ENCODE measurements at places on chromosomes 13 and 19. TPM values are rescaled to one million over a fixed set of nuclear protein-coding genes. Genes with fewer than 3 reads are reported as not detected.

GRCh38 chr19:47626238-47626637 lies 17.3 kb downstream of the BICRA start:
- no peak for DNase-seq

DNA sequence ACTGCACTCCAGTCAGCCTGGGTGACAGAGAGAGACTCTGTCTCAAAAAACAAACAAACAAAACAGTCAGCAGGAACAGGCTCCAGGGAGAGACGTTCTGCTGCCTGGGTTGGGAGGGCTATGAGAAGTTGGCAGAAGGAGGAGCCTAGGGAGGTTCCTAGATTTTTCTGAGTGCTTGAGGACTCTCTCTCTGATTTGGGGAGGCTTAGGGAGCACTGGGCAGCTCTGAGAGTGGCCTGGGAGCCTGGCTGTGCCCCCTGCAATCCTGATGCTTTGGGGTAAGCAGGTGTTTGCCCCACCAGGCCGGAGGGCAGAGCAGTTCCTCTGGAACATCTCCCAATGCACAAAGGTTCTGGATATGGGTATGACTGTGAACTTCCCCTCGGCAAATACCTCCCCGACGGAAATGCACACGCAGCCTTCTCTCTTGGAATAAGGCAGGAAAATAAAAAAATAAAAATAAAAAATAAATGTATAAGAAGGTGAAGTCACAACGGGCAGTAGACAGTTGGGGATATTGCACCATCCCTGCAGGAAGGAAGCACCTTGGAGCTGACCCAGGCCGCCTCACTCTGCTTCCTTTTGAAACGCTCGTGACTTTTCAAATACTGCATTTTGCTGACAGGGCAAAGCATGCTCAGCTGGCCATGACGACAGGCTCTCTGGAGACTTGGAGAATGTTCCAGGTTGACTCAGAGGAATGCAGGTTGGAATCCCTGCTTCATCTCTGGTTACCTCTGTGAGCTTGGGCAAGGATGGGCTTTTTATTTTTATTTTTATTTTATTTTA lies 26.5 kb upstream of the HOMER3 start:
- no peak for DNase-seq

Gene ZNF579
- total RNA-seq: 23.1 TPM

GRCh38 chr19:18514800-18515682 lies 6.8 kb downstream of the ELL start:
- DNase-seq: peak; percentile 81

Gene DHDH
- 0.10 TPM for total RNA-seq

DNA sequence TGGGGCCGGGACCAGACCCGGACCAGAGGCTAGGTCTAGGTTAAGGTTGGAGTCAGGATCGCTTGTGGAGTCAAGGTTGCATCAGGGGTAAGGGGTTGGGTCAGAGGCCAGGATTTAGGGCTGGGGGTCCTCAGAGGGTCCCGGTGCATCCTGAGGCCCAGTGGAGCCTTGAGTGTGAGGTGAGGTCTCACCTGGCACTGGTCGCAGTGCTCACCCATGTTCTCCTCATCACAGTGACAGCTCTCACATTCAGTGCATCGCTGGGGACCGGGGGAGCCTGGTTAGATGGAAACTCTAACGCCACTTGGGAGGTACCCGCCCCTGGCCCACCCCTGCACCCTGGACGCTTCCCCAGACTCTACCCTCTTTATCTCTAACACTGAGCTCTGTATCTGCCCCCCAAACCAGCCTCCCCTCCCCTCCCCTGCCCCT lies 3.1 kb downstream of the HRC start:
- no peak for DNase-seq

Gene RNF225
- total RNA-seq: 0.99 TPM

- DNase-seq: peak; percentile 25
These were observed 16.0 kb upstream of the SEMA6B start for GRCh38 chr19:4575267-4576015.

- DNase-seq: no peak
These were observed 76.3 kb upstream of the GPR183 start for GRCh38 chr13:99383511-99383921.

GRCh38 chr19:6779206-6779605 lies 6.7 kb downstream of the VAV1 start:
- DNase-seq: no peak

GRCh38 chr19:3176715-3177501 lies 1.7 kb upstream of the S1PR4 start:
- DNase-seq: peak; percentile 11

DNA sequence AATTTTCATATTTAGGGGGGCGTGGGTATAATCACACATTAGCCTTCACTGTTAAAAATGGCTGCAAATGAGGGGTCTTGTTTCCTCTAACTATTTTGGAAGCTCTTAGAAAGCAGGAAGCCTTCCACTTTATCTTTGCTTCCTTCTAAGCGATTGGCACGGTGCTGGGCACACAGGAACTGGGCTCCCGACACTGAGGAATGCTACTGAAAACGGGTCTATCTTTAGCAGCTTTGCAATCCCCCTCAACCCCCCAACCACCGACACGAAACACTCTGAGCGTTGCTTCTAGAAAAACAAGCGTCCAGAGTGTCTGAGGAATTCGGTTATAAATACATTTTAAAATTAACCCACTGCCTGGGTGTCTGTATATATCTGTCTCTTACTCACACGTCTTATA lies 143.6 kb downstream of the CACNA1A start:
- DNase-seq: no peak

Gene GRK1
- total RNA-seq: not detected

Gene UBE2L5
- not detected for total RNA-seq

GRCh38 chr13:102609696-102610095 lies 12.9 kb downstream of the TPP2 start:
- DNase-seq: no peak

DNA sequence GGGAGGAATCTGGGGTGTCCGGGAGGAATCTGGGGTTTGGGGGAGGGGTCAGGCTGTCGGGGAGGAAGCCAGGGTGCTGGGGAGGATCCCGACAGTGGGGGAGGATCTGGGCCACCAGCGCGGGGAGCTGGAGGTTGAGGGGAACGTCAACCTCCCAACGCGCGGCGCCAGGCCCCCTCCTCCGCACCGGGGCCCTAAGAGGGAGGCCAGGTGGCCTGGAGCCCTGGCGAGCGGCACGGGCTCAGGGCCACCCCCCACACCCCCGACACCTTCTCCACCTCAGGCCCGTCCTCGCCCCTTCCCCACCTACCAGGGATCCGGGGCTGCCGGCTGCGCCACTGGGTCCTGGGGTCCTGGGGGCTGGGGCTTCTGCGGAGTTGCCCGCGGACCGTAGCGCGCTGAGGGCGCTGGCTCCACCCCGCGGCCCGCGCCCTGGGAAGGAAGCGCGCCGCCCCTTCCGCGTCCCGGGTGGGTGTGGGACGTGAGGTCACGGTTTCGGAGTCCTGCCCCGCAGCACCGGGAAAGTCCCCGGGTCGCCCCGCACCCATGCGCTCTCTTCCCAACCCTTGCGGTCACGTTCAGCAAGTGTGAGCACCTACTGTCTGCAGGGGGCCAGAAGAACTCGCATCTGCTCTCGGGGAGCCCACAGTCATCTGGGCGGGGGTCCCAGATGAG lies at the start of gene TICAM1:
TICAM1 (minus strand) TSS at position 409 of the 675 bp plus-strand sequence. CDS start 13,335 bp downstream, outside the sequence.
- peak; percentile 41 for DNase-seq

DNA sequence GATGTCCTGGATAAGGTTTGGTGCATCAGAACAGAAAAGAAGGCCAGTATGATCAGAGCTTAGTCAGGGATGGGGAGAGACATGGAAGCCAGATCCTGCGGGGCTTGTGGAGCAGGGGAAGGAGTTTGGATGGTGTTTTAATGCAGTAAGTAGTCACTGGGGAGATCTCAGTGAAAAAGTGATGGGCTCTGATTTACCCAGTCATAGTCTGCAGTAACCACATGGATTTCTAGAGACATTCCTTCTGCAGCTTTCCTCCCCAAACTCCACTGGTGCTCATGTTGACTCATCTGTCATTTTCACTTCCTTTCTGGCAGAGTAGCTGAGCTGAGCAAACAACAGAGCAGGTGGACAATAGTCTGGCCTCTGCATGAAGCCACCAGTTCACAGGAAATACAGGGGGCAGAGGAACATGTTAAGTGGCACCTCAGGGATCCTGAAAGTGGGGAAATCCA lies 144.1 kb downstream of the DPF1 start:
- peak; percentile 70 for DNase-seq

GRCh38 chr13:22648320-22648801 lies 532.4 kb upstream of the SGCG start:
- DNase-seq: no peak

GRCh38 chr13:44605275-44605674 lies 29.1 kb upstream of the TSC22D1 start:
- DNase-seq: no peak

Gene ZNF284
- 0.63 TPM for total RNA-seq

Gene PRSS57
- not detected for total RNA-seq

Gene ZIC2
- total RNA-seq: 0.16 TPM

- DNase-seq: no peak
These were observed 19.4 kb upstream of the ADGRE5 start for GRCh38 chr19:14361824-14362223.

DNA sequence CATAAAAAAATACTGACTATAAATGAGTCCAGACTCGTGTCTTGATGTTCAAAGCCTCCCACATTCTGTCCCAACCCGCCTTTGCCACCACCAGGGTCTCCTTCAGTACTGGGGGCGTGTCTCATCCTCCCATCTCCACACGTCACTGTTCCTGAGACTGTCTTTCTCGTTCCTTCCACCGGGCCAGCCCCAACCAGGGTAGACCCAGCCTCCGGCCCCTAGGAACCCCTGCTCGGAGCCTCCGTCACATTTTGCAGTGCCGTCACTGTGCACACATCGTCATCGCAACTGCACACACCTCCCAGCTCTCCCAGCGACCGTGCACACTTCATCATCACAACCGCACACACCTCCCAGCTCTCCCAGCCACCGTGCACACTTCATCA lies 73.4 kb downstream of the SPACA7 start:
- DNase-seq: no peak

Gene CAMSAP3
- 37.0 TPM for total RNA-seq

- peak; percentile 54 for DNase-seq
These were observed 1422.4 kb upstream of the MIR17HG start for GRCh38 chr13:89925107-89925506.

Gene TIMM50
- 261 TPM for total RNA-seq

Gene SH2D3A
- total RNA-seq: 119 TPM

Gene ZNF700
- 2.1 TPM for total RNA-seq

Gene LILRB1
- total RNA-seq: not detected

GRCh38 chr13:70809588-70809987 lies 701.3 kb upstream of the KLHL1 start:
- DNase-seq: no peak

- no peak for DNase-seq
These were observed 27.1 kb upstream of the SLC7A9 start for GRCh38 chr19:32896516-32897214.

GRCh38 chr19:37594982-37595382 lies 306 bp downstream of the ZNF540 start:
- DNase-seq: no peak

Data from HT-29 (cell line).